ENCODE measurements at places on chromosomes 16 and 17.

DNA sequence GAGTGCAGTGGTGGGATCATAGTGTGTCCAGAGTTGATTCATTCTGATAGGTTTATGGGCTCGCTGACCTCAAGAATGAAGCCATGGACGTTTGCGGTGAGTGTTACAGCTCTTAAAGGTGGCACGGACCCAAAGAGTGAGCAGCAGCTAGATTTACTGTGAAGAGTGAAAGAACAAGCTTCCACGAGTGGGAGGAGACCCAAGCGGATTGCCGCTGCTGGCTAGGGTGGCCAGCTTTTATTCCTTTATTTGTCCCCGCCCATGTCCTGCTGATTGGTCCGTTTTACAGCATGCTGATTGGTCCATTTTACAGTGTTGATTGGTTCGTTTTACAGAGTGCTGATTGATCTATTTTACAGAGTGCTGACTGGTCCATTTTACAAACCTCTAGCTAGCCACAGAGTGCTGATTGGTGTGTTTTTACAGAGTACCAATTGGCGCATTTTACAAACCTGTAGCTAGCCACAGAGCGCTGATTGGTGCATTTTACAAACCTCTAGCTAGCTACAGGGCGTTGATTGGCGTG, 17.5 kb downstream of the CACNG4 start:
- no peak for DNase-seq

DNA sequence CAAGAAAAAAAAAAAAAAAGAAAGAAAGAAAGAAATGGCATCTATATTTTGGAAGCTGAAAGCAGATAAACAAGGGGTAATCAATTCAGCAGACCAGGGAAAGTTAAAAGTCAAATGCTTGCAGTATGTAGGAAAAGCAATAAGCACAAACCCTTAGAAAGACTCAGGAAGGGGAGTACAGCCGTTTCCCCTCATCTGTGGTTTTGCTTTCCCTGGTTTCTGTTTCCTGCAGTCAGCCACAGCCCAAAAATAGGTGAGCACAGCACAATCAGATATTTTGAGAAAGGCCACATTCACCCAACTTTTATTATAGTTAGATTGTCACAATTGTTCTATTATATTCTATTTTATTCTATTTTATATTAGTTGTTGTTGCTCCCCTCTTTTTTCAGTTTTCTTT, 14.4 kb upstream of the ALOX12 start:
- DNase-seq = peak; percentile 49

- DNase-seq = peak; percentile 33
Measured at GRCh38 chr17:60534613-60535157, 8.6 kb upstream of the APPBP2 start.

DNA sequence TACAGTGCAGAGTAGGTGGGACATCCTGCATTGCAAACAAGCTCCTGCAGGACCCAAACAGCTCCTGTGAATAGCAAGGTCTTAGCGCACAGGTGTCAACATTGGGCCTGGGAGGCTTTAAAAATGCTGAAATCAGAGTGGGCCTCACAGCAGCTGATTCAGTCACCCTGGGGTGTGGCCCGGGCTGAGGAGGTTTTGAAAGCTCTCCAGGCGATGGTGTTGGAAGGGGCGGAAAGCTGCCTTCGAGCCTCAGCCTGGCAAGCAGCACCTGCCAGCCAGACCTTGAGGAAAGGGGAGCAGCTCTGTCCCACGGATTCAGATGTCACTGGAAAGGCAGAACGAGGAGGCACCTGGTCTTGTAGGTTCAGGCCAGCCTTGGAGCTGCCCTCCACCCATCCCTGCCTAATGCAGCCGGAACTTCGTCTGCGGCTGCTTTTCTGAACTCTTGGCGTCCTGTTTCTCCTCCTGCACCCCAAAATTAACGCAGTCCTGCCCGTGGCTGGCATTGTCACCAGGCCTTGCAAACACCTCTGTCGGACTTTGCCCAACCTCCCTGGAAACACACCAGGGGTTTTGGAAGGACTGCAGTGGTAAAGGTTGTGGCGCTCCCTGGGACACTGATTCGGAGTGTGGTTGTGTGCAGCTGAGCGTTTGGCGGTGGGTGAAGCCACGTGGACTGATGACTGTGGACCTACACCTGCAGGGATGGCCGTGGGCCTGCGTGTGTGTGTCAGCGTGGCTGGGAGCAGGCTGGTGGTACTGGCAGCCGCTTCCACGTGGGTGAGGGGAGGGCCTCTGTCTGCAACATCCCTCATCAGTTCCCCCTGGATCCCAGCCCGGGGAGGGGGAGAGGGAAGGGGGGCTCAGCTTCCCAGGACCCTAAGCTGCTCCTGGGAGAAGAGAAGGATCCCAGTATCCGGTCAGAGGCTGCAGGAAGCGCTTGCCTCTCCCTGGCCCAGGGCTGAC, 3.4 kb downstream of the NECAB2 start:
- no peak for DNase-seq

GRCh38 chr17:63402431-63403212, 43.5 kb downstream of the CYB561 start:
- DNase-seq = no peak
